Stromal cell of bone marrow (primary cell): ENCODE measurements at places on chromosomes 11 and 22.

DNA sequence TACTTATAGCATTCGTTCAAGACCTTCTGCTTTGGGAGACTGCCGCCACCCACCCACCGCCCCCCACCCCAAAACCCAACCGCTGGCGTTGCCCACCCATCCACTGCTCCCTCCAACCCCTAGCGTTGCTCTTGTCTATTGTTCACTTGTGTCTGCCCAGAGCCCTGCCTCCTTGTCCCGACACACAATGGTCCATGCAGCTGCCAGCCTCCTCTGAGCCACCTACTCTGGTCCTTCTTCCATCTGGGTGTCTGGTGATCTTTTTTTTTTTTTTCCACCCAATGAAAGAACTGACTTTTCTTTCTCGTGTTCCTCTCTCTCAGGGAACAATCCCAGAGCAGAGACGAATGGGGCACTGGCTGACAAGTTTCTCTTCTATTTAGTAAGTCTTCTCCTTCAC is 256.0 kb upstream of the SESN3 start:
- no peak for DNase-seq

DNA sequence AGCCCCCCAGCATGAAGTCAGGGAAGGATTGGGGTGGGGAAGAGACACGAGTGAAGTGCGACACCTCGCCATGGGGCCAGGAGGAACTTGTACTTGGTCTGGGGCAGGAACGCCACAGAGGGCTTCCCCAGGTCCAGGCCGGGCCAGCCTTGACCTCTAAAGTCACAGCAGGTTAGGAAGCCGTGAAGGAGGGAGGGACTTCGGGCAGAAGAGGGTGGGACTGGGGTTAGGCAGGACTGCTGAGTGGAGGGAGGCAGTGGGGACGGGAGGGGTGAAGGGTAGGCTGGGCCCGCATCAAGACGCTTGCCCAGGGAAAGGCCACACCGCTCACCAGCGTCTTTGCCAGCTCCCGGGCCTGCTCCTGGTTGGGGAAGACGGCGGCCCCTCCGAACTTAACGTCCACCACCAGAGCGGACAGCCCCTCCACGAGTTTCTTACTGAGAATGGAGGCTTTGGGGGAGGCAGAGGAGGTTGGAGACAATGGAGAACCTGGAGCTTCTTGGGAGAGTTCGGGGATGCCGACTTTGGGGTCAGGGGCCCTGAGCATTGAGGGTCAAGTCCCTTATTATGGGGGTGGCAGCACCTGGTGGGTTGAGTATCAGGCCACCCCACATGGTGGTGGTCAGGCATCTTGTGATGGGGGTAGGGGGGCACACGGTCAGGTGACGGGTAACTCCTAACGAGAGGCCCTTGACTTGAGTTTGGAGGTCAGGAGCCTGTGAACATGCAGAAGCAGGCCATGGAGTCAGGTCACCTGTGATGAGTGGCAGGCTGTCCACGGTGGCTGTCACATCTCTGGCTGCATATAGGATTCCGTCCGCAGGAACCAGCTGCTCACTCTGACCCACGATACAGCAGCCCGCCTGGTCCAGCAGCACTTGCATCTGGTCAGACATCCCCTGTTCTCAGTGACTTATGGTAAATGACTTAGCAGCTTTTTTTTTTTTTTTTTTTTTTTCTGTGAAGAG is 1.7 kb upstream of the SCO2 start:
- DNase-seq = no peak

- DNase-seq = peak; percentile 80
These were observed 15.3 kb upstream of the ACCSL start for GRCh38 chr11:44032299-44033085.

DNA sequence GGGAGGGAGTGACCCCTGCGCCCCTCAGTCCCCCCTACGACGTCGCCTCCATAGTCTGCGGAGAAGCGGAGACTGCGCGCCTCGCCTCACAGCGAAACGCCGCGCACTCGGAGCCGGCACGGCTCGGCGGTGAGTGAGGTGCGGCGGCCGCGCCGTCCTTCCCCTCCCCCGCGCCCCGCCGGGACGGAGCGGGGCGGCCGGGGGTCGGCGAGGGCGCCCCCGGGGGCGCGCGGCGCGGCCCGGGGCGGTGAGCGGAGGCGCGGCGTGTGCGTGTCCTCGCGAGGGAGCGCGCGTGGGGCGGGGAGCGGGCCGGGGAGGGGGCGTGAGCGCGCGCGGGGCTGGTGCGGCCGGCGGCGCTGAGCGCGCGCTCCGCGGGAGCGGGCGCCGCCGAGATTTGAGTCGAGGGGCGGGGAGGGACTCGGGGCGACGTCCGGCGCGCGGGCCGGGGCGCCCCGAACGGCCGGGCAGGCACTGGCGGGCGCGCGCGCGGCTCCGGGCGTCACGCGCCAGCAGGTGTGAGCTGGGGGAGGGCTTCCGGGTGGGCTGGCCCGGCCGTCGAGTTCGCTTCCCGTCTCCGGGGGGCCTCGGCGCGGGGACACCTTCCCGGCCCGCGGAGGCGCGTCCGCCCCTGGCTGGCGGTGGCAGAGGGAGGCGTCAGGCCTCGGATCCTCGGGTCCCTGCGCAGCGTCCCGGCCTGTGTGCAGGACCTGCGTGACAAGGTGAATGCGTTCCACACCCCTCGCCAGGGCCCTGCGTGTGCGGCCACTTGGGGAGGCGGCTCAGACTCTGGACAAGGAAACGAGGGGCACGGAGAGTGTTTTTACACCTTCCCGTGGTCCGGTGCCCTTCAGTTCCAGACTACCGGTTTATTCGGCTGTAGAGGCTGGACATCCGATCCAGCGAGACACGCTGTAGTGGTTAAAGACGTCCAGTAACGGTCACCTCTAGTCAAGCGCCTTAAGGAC is 50.4 kb downstream of the FAM83F start:
- DNase-seq = no peak

- no peak for DNase-seq
These were observed 9.7 kb upstream of the LRRC55 start for GRCh38 chr11:57172031-57172430.

- no peak for DNase-seq
These were observed 184.9 kb downstream of the CASP12 start for GRCh38 chr11:104713401-104713800.

DNA sequence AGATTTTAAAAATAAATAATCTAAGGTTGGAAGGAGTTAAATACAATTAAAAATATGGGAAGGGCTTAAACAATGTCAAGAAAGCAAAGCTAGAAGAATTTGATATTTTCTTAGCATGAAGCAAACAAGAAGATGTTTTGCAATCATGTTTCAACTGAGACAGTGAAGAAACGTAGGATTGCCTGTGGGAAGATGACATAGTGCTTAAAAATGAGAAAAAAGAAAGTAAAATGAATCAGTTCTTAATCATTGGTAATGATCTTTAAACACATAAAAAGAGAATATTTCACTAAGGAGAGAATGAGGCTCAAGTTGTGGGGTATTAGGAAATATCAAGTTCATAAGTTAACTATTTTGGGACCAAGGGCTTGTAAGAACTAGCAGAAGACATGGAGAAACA is 855.0 kb downstream of the METTL15 start:
- peak; percentile 43 for DNase-seq

- peak; percentile 55 for DNase-seq
These were observed 70.2 kb upstream of the NAV2 start for GRCh38 chr11:19642185-19643158.
